ENCODE measurements at places on chromosomes 3 and 15.

DNA sequence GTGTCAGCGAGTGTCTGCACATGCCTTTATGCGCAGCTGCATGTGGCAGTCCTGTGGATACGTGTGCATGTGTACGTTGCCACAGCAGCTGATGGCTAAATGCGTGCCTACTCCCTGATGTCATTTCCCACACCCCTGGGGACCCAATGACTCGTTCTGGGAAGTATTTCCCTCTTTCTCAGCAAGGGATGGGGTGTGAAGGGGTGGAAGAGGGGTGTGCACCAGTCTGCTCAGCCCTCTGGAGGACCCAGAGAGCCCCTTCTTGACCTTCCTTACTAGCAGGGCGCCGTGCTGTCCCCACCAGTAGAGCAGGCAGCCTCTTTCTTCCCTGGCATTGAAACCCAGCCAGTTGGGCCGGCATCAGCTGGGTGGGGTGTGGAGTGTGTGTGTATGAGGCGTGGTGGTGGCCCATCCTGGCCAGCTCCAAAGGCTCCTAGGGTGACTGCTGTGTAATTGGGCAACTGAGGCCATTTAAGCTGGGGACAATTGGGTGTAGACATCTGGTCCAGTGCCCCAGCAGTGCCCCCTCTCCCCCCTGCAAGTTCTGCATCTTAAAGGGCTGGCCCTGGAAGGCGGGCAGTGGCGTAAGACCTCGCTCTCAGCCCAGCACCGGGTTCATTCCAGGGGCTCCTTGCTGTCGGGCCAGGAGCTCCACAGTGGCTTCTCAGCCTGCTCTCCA lies 19.2 kb downstream of the SNX33 start:
- no peak for DNase-seq

- DNase-seq = no peak
These were observed 535.1 kb upstream of the NR2F2 start for GRCh38 chr15:95795386-95795785.

GRCh38 chr3:128273841-128274573 lies 120.7 kb downstream of the EEFSEC start:
- DNase-seq = no peak

GRCh38 chr15:93110502-93111040 lies 21.6 kb upstream of the RGMA start:
- DNase-seq = no peak

DNA sequence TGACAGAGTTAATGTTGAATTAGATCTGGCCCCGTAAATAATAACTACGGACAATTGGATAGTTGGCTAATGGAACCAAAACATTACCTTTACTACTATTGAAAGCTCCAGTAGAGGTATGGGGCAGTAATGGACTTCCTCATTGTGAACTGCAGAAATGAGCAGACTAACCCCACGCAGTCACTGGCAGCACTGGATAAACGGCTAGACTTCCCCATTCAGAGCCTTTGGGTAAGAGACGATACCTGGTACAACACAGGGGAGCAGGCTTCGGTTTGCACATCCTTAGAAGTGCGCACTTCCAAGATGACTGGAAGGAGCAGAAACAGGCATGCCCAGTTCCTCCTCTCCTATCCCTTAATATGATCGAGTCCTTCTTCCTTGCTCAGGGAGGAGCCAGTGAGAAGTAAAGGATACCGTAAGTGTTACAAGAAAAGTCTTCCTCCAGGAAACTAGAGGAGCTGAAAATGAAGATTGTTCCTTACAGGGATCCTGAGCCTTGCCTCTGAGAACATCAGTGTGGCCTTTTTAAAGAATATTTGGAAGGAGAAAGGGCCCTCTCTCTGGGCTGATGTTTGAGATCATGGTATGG lies 100.5 kb upstream of the NECTIN3 start:
- DNase-seq = no peak

DNA sequence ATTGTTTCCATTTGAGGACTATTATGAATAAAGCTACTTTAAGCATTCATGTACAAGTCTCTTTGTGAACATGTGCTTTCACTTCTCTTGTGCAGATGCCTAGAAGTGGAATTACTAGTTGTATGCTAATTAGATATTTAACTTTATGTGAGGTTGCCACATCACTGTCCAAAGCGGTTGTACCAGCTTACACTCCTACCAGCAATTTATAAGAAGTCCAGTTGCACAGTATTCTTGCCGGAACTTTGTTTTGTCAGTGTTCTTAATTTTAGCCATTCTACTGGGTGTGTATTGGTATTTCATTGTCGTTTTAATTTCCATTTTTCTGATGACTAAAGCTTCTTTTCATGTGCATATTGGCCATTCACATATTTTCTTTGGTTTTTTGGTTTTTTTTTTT lies 29.1 kb downstream of the SEMA3G start:
- no peak for DNase-seq

DNA sequence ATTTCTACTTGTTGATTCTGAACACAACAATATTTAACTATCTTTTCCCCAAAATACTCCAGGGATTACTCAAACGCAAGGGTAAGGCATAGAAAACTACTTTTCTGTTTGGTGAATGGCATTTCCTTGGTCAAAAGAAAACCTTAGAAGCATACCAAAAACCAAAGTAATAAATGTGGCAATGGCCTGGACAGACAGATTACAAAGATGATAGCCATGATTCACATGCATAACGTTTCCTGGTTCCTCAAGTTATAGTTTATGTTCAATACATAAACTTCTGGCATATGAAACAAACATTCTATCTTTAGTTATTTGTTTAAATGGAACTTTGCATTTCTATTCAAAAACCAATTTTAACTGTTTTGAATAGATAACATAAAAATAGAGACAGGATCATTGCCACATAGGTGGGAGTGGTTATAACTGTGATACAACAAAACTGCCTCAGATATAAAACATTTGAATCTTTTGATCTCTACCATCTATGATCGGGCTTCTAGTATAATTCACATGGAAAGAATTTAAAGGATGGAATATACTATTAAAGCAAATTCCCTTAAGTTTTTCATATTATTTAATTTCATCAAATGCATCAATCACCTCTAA lies 32.1 kb downstream of the FOXP1 start:
- no peak for DNase-seq

- no peak for DNase-seq
These were observed 12.2 kb downstream of the TBL1XR1 start for GRCh38 chr3:177185035-177185574.

GRCh38 chr3:22122567-22122966 lies 371.6 kb upstream of the ZNF385D start:
- DNase-seq = no peak

- no peak for DNase-seq
These were observed 52.5 kb downstream of the SH3BP5 start for GRCh38 chr3:15279671-15280402.

GRCh38 chr3:147807776-147808175 lies 398.6 kb downstream of the ZIC1 start:
- DNase-seq = no peak

DNA sequence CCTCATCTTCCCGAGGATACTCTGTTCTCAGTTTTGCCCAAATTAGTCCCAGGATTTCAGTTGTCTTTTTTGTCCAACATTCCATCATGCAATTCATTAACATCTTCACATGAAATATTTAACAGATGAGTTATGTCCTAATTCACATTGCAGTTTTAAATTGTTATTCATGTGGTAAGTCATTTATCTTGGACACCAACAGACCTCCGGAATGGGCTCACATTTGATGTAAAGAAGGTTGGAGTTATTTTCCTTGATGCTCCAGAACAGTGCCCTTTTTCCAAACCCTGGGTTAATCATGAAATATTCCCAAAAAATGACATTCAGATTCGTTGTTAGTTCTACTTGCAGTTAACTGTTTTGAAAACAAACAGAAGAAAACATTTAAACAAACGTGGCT lies 32.8 kb upstream of the LRTM1 start:
- no peak for DNase-seq

DNA sequence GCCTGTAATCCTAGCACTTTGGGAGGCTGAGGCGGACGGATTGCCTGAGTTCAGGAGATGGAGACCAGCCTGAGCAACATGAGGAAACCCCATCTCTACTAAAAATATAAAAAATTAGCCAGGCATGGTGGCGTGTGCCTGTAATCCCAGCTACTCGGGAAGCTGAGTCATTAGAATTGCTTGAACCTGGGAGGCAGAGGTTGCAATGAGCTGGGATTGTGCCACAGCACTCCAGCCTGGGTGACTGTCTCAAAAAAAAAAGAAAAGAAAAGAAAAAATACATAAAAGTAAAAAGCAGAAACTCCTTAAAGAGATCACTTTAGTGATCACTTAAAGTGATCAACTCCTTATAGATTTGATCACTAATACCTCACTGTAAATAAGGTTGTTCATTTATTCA lies 78.0 kb downstream of the GMPS start:
- DNase-seq = no peak

DNA sequence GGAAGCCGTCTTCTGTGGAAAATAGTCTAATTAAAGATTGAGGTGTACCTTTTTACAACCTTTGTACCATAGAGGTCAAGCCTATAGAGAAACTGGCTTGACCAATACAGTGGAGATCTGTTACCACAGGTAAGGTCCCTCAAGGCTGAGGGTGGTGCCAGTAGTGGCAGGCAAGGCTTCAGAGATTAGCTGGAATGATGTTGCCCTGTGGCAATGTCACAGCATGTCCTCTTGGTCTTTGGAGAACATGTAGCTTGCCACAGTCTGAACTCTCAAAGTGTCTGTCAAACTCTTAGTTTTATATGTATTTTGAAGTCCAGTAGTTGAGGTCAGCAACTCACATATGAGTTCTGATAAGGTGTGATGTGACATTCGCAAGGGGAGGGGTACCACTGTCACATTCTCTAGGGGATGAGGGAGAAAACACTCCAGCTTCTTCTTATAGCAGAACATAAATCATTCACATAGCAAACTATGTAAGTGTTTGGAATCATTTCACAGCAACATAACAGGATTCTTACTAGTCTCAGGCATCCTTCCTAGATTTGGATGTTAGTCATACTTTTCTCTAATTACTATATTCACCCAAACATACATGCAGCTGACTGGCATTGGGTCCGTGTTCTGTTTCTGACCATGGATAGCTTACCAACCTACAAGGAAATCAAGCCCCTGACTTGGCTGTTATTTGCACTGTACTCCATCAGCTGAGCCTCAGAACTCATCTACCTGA lies 173.6 kb downstream of the UBE2E2 start:
- DNase-seq = no peak

DNA sequence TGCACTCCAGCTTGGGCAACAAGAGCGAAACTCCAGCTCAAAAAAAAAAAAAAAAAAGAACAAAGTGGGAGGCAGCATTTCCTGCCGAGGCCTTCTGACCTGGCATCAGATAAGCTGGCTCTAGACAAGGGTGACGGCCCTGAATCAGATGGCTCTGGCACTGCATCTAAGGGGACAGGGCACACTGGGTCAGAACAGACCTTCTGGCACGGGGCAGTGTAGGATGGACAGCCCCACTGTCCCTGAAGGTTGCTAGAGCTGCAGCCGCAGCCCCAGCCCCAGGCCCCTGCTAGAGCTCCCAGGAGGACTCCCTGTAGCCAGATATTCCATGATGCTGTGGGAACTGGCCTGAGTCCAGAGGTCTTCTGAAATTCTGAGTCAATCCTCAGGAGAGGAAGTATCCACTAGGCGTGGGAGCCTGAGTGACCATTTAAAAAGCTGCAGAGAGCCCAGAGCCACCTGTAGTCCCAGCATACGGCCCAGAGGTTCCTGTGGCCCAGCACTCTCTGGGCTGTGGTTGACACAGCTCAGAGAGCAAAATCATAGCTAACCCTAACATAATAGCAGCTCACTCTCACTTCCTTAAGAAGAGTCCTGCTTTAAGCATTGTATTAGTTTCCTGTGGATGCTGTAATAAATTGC lies 69.2 kb upstream of the MFGE8 start:
- DNase-seq = no peak

DNA sequence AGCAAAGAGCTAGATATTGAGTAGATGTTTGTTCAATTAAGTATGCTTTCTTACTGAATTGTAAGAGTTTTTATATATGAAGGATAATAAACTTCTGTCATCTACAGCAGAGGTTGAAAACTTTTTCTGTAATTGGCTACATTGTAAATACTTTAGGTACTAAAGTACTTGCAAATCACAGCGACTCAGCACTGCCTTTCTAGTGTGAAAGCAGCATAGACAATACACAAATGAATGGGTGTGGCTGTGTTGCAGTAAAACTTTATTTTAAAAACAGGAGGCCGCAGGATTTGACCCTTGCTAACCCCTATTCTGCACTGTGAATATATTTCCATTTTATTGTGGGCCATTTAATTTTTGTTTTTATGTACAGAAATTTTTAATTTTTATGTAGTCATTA lies 104.3 kb upstream of the TMC3 start:
- DNase-seq = no peak

DNA sequence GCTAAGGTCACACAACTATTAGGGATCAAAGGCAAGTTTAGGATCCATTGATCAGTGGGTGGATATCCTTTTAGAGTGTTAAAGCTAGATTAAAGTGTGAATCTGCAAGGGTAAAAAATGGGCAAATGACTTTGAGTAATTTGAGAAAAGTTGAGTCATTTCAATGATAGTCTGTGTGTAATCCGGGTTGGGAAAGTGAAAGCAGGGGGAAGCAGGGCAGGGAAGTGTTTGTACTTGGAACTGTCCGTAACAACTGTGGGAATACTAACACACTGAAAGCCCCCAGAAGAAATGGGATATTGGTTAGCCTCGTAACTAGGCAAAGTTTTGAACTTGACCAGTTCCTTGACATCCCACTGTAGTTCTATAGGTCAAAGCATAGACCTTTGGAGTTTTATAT lies 187.2 kb upstream of the SLITRK3 start:
- no peak for DNase-seq

DNA sequence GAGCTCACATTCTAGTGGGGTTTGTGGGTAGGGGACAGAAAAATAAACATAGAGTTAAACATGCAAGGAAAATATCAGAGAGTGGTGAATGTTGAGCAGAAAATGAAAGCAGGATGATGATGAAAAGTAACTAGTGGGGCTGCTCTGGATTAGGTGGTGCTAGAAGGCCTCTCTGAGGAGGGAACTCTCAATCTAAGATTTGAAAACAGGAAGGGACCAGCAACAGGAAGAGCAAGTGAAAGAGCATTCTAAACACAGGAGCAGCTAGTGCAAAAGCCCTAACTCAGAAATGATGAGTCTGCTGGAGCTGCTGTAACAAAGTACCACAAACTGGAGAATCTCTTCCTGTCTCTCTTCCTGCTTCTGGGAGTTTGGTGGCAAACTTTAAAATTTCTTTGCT lies 468.6 kb upstream of the AGTR1 start:
- DNase-seq = no peak

- no peak for DNase-seq
These were observed 142.3 kb downstream of the TMCO5A start for GRCh38 chr15:38076786-38077185.

- DNase-seq = no peak
These were observed 67.8 kb downstream of the ITGA11 start for GRCh38 chr15:68364028-68364659.

- DNase-seq = peak; percentile 57
These were observed at the start of gene TMOD2 for GRCh38 chr15:51750792-51751696. Gene TMOD2 (plus strand): TSS chr15:51751597. CDS start chr15:51766442, 14,845 bp downstream.

- DNase-seq = no peak
These were observed 110.4 kb upstream of the PLAAT1 start for GRCh38 chr3:193130576-193130975.

- DNase-seq = no peak
These were observed 193.3 kb upstream of the MANF start for GRCh38 chr3:51191768-51192167.

GRCh38 chr15:81062937-81063336 lies 62.2 kb downstream of the TLNRD1 start:
- no peak for DNase-seq

GRCh38 chr15:65833501-65834205 lies 35.6 kb upstream of the RAB11A start:
- DNase-seq = peak; percentile 32

- DNase-seq = no peak
These were observed 95.9 kb downstream of the FEZF2 start for GRCh38 chr3:62277450-62277849.

- peak; percentile 15 for DNase-seq
These were observed 1.1 kb downstream of the ADPGK start for GRCh38 chr15:72782274-72783003.

GRCh38 chr15:55696221-55696620 lies 46.7 kb downstream of the PRTG start:
- DNase-seq = no peak

Measured in activated naive CD4-positive, alpha-beta T cell treated with Interleukin-2 at 50 U/mL for 16 hours (primary cell).